Non-pigmented ciliary epithelial cell (primary cell): ENCODE measurements at places on chromosomes 3 and 15.

GRCh38 chr3:129323651-129324294 lies 45.1 kb downstream of the HMCES start:
- no peak for DNase-seq

GRCh38 chr15:49270541-49271421 lies 100.7 kb downstream of the GALK2 start:
- no peak for DNase-seq

GRCh38 chr3:188568736-188569135 lies 414.8 kb downstream of the LPP start:
- no peak for DNase-seq

DNA sequence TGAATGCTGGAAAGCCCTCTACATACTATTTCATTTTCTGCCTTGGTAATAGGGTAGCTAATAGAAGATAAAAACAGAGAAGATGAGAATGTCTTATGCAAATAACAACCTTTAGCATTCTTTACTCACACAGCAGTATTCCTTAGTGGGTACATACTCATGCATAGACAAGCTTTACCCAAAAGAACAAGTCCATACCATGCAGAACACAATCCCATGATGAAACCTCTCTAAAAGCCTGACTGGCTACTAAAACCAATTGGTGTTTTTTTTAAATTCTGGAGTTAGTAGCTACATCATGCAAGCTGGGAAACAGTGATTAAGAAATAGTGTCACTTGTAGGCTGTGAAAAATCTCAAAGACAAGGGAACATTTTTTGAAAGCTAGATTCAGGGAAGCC lies 104.8 kb downstream of the DHX30 start:
- DNase-seq = no peak

DNA sequence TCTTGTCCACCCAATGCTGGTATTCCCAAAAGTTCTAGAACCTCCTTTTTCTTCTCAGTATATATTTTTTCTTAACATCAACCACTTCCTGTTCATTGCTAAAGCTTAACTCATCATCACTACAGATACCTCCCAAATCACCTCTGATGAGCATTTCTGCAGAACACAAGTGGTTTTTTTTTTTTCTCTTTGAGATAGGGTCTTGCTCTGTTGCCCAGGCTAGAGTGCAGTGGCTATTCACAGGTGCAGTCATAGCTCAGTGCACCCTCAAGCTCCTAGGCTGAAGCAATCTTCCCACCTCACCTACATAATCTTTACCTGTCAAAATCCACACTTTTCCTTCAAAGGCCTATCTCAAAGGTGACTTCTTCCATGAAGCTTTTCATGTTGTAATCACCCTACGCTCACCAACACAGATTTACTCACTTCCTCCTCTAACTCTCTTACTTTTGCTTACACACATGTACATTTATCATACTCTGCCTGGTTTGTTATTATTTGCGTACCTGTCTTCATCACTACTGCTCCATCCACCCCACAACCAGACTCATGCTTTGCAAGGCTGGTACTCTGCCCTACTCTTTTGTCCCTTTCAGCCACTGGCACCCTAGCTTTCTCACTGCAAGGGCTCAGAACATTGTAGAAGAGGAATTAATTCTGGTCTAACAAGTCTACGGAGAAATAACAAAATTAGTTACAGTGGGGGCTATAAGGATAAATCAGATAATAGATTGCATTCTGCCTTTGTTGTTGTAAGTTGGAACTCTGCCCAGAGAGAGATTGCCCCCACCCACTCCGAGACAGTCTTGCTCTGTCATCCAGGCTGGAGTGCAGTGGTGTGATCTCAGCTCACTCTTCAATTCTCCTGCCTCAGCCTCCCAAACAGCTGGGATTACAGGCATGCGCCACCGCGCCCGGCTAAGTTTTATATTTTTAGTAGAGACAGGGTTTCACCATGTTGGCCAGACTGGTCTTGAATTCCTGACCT lies 27.5 kb downstream of the HERC1 start:
- no peak for DNase-seq

- DNase-seq = no peak
Measured at GRCh38 chr3:8290611-8291010, 211.0 kb upstream of the LMCD1 start.
